SK-N-SH treated with all-trans-retinoic acid at 6 μM for 48 hours (cell line): ENCODE measurements at places on chromosomes 5 and 9.

DNA sequence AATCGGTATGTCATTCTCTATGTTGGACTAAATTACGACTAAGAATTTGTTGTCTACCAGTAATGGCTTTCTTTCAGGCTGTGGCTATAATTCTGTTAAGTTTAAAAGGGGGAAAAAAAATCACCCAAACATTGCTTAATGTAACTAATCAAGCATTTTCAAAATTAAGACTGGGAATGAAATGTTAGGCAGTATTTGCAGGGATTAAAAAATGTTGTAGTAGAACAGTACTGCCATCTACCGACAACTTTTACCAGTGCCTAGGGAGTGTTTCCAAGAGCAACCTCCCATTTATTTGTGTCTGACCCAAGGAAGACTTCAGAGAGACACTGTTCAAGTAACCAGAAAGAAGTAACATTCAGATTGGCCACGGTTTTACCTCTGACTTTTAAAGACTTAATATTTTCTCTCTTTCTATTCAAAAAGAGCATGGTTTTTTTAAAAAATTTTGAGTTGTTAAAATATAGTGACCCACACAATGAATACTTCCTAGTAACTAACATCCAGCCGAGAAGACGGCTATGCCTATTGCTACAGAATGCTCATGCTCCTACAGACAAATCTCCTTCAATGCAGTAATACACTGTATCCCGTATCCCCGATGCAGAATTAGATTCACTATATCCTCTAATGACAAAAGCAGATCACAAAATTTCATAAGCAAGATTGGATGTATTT lies 92.4 kb downstream of the ARL15 start:
- peak; percentile 88 for ATAC-seq

GRCh38 chr9:12794101-12794799 lies 19.4 kb downstream of the LURAP1L start:
- ATAC-seq = no peak

- ATAC-seq = no peak; the same call in 2 of the 3 replicates
Measured at GRCh38 chr9:134049236-134049635, 18.6 kb downstream of the BRD3 start.

DNA sequence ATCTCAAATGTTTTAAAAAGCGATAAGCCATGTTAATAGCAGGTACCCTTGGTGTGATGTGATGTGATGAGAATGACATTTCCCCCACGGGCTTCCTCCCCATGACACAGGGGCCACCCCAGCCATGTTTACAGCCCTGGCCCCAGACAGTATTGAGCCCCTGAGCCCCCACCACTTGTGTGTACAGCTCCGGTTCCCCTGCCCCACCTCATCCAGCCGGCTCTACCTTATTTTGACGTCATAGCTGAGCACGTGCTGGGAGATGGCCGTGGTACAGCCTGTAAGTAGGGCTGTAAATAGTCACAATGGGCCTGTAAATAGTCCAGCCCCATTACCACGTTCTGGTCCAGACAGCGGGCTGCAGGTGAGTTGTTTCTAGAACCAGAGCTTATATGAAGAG lies 24.9 kb upstream of the HNRNPH1 start:
- ATAC-seq = no peak

GRCh38 chr5:136482206-136482605 lies 116.9 kb upstream of the TRPC7 start:
- no peak for ATAC-seq

- peak; percentile 84 for ATAC-seq
Measured at GRCh38 chr9:35756275-35757225, 2.5 kb upstream of the MSMP start.

DNA sequence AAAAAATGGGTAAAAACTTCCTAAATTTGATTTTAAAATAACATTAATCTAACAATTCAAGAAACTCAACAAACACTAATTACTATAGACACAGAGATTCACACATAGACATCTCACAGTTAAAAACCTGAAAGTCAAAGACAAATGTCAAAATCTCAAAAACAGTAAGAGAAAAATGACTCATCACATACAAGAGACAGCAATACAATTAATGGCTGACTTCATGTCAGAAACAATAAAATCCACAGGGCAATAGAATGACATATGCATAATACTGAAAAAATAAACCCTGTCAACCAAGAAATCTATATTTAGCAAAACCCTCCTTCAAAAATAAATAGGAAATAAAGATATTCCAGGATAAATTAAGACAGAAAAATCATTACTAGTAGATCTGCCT lies 200.4 kb downstream of the CEMIP2 start:
- ATAC-seq = no peak

DNA sequence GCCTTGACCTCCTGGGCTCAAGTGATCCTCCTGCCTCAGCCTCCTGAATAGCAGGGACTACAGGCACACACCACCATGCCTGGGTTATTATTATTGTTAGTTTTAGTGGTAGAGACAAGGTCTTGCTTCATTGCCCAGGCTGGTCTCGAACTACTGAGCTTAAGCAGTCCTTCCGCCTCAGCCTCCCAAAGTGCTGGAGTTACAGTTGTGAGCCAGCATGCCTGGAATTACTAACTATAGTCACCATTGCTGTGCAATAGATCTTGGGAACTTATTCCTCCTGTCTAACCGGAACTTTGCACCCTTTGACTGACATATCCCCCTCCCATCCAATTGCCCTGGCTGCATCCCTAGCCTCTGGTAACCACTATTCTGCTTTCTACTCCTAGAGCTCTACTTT lies 3.4 kb downstream of the FAM151B start:
- no peak for ATAC-seq

DNA sequence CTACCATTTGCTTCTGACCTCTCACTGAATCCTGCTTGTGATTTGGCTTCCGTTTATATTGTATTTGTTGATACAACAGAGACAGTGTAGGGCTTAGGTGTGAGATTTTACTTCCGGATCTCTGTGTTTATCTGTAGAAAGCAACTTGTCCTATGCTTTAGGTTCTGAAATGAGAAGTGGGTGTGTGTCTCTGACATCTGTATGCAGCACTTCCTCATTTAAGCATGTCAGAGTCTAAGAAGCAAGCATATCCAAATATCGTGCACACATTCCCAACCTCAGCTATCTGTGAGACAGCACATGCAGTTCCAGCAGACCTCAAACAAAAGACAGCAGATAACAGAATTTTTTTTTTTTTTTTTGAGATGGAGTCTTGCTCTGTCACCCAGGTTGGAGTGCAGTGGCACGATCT lies 16.3 kb downstream of the KLF9 start:
- no peak for ATAC-seq

- no peak for ATAC-seq
Measured at GRCh38 chr9:2356041-2356790, 265.4 kb upstream of the VLDLR start.

GRCh38 chr9:4494806-4495205 lies 4.5 kb downstream of the SLC1A1 start:
- ATAC-seq = no peak

GRCh38 chr5:151002250-151002649 lies 18.1 kb upstream of the GPX3 start:
- peak; percentile 73; the same call in 2 of the 3 replicates for ATAC-seq

DNA sequence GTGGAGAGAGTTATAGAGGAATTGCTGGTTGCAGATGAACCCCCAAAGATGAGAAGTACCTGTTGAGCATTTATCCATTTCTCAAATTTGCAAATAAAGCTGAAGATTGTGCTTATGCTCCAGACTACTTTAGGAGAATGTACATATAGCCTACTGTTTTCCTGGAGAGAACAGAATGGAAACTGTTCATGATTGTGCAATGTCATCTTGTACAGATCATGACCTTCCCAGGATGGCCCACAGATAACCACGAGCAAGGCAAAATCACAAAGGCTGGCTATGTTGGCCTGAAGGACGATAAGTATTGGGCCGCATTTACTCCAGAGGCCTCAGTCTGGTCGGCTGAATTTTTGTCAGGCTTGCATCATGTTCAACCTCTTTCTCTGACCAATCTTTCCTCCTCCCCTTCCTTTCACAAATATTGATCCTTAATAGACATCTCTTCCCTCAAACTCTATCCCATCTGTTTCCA lies 28.5 kb upstream of the RICTOR start:
- ATAC-seq = no peak

- peak; percentile 46; the same call in 2 of the 3 replicates for ATAC-seq
Measured at GRCh38 chr5:96022971-96023370, 61.3 kb upstream of the ELL2 start.

- no peak for ATAC-seq
Measured at GRCh38 chr5:178287791-178288105, 55.1 kb upstream of the PHYKPL start.

DNA sequence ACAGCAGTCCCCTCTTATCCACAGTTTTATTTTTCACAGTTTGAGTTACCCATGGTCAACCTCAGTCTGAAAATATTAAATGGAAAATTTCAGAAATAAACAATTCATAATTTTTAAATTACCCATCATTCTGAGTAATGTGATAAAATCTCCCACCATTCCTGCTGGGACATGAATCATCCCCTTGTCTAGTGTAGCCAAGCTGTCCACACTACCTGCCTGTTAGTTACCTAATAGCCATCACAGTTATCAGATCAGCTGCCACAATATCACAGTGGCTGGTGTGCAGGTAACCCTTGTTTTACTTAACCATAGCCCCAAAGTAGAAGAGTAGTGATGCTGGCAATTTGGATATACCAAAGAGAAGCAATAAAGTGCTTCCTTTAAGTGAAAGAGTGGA lies 10.7 kb downstream of the PLGRKT start:
- ATAC-seq = no peak

GRCh38 chr9:116900543-116900942 lies 213.4 kb downstream of the TRIM32 start:
- no peak for ATAC-seq

DNA sequence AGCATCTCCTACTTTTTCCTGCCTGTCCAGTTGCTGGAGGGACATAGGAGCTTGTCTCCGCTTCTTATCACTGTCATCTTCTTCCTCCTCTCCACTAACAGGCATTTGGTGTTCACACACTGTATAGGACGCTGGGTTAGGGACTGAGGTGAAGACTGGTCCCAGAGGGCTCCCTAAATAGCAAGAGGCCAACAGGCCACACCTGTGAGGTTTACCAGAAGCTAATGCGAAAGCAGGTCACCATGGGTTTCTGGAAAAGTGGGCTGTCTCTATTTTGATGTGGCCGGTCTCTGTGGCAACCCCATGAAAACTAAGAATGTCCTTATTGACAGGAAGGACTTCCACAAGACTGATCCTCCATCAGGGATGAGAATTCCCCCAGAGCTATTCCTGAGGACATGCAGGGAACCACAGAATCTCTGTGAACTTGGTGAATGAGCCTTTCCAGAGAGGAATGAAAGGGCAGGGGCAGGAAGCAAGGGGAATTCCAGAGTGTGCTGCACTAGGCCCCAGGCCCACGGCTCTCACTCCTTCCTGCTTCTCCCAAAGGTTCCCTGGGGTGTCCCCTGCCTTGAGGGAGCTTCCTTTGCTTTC lies 61.7 kb downstream of the DAP start:
- ATAC-seq = no peak

GRCh38 chr5:179373101-179373934 lies 28.1 kb upstream of the ADAMTS2 start:
- ATAC-seq = no peak

- ATAC-seq = no peak
Measured at GRCh38 chr5:6510132-6510531, 61.5 kb downstream of the UBE2QL1 start.

GRCh38 chr9:136787690-136788400 lies 3.3 kb upstream of the TMEM141 start:
- no peak; the same call in 2 of the 3 replicates for ATAC-seq

DNA sequence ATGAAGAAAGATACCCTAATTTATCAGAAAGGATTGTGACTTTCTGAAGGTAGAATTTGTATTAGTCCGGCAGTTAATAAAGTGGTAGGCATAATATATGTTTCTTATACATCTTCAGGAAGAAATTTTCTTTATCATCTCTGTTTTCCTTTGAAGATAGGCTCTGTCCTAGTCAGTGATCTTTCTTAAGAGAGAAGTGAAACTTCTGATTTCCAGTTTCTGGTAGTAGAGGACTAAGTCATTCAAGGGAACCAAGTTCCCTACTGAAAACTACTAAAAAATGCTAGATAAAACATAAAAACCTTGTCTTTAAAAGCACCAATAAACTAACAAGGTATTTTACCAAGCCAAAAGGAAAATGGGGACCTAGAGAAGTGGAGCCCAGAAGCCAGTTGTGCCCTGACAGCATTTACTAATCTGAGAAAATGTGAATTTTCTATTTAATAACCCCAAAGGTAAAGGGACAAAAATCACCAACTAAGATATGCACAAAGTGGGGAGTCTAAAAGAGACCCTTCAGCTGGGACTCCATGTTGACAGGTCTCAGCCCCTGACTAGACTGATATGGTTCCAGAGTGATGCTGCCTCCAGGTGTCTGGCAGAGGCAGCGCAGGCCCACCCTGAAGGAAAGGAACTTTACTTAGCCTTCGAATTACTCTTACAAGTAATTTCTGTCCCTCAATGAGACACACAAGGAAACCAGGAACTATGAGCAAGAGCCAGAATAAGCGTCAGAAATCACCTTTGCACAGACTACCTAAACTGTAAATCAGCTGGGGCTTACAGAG lies 72.7 kb downstream of the FAM78A start:
- ATAC-seq = 0 out of 3 replicates have a peak, but pooled peaks have one; percentile 40

- ATAC-seq = peak; percentile 40
Measured at GRCh38 chr5:145946112-145946861, 9.9 kb downstream of the SH3RF2 start.

DNA sequence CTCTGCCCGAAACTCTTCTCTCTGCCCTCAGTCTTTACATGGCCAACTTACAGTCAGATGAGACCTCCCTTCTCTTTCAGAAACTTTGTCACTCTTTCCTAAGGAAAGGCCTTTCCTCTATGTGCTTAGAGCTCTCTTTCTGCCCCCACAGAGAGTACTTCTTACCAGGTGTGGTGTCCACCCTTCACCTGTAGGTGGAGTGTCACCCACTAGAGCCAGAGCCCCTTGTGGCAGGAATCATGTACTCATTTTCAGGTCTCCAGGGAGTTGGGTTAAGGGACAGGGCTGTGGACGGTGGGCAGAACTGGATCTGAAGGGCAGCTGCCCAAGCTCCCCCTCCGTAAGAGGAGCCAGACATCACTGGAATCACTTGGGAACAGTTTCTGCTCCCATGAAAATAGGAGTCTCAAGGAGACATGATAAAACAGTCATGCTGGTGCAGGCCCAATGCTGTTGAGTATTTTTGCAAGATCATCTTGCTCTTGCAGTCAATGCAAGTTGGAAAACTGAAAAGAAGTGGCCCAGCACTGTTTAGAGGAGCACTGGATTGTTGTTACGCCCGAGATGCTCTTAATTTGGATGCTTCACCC lies 436.7 kb downstream of the ZSWIM6 start:
- peak; percentile 94 for ATAC-seq

DNA sequence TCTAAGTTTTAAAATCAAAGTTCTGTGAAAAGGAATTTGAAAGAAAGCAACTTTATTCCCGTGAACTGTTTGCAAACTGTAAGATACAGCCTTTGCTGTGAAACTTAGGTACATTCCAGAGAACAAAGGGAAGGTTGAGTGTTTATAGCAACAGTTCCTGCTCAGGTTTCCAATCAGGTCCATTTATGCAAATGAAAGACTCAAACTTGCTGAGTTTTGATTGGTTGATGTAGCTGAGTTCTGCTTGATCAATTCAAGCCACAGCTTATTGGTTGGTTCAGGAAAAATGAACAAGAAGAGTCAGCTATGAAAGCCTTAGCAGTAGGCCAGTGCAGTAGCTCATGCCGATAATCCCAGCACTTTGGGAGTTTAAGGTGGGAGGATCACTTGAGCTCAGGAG lies 37.9 kb downstream of the SLC27A6 start:
- ATAC-seq = no peak

GRCh38 chr5:112154940-112155686 lies 264.0 kb downstream of the EPB41L4A start:
- no peak for ATAC-seq
